ENCODE measurements at places on chromosomes 6 and 20.

DNA sequence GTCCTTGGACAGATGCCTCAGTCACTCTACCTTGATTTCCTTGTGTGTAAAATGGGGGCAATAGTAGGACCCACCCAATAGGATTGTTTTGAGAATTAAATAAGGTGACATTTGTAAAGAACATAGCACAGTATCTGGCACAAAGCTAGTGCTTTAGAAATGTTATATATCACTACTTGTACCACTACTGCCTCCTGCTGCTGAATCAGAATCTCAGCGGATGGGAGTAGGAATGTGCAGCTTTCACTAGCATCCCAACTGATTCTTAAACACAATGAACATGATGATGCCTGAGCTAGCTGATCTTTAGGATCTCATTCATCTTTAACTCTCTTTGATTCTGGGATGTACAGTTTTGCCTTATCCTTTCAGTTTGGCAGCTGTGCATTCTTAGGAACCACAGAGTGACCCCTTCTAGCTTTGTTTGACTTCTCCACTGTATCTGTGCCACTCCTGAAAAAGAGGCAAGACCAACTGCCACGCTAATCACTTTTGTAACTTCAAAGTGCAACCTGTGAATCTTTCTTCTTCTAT, 7.2 kb downstream of the PBOV1 start:
- no peak for DNase-seq

DNA sequence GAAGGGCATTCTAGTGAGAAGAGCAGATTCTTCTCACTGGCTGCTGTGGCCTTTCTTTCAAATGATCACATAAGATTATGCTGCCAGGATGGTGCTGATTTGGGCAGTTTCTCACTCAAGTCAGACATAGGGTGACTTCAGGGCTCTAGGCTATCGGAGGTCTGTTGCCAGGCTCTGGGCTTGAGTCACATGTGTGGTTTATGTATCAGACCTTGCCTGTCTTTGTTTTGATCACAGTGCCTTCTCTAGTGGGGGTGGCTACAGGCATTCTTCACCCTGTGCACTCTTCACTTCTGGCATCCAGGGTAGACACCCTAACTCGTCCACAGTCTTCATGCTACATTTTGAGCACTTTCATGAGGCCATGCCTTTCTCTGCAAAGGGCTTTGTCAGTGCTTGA, 823.7 kb upstream of the MAN1A1 start:
- DNase-seq = no peak

GRCh38 chr6:25042036-25042521, 106.3 kb upstream of the RIPOR2 start:
- DNase-seq = peak; percentile 14

GRCh38 chr6:155003476-155003875, 8.4 kb downstream of the TIAM2 start:
- DNase-seq = no peak

DNA sequence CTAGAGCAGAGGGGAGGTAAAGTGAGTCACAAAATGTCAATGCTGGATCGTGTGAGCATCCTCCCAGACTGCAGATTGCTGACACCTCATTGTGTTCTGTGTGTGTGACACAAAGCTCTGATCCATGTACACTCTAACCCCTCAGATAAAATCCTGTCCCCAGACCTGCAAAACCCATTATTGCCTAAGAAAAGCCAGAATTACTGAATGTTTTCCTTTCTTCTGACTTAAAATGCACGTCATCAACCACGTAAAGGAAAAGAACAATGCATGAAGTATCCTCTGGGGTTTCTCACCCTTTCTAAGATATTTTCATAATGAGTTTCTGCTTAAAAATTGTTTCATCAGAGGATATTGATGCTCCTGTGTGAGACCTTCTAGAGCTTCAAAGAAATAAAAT, 218.0 kb upstream of the PREP start:
- DNase-seq = no peak

DNA sequence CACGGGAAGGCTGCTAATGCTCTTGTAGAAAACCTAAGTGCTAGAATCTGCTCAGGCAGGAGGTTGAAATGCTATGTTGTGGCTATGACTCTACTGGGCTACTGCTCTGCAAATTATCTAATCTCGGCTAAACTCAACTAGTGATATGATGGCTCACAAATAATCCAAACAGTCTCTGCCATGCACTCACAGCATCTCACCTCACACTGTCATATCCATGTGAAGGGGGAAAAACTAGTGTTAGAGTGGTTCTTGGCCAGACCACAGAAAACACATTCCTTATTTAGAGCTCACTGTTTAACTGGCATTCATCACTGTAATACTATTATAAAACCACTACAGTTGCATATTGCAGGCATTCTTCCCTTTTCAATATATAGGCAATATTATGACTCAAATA, 81.8 kb upstream of the DST start:
- DNase-seq = no peak

- DNase-seq = no peak
These were observed 107.8 kb upstream of the ESR1 start for GRCh38 chr6:151699719-151700118.

DNA sequence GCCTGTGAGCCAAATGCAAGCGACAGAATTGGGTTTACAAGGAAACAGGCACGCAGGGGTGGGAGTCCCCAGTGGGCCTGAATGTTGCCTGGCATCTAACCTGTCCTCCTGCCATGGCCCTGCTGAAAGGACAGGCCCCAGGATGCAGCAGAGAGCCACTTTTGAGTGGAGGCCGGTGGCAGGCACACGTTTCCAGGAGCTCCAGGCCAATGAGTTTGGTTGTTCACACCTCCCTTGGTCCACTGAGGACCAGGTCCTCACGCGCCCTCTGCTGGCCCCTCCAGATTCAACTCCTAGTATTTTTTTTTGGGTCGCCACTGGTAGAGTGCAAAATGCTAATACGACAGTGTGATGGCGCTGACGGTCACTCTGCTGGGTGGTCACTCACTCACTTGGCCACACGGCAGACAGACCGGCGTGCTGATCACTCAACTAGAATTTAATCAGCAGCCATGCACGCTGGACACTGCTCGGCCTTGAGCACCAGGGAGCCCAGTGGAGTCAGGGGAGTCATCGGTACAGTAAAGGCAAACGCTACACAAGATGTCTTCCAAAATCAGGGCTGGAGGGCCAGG, 81.7 kb upstream of the NFATC2 start:
- peak; percentile 42 for DNase-seq

GRCh38 chr6:153003366-153003690, 819 bp upstream of the MTRF1L start:
- DNase-seq = no peak

GRCh38 chr6:169188051-169188470, 65.6 kb downstream of the THBS2 start:
- DNase-seq = no peak
